ENCODE measurements at places on chromosomes 12 and 14. TPM values are rescaled to one million over a fixed set of nuclear protein-coding genes. Genes with fewer than 3 reads are reported as not detected.
A peak's percentile ranks its signal among the peaks of the same experiment; 100 is the strongest.

The GALNT16 gene
- 0.50 TPM for total RNA-seq

The SAMD4A gene
- total RNA-seq = 4.6 TPM

The CD163L1 gene
- total RNA-seq = not detected

The CLEC2B gene
- 21.1 TPM for total RNA-seq

The KRT71 gene
- not detected for total RNA-seq

GRCh38 chr12:62660756-62661155 is 194.1 kb downstream of the MON2 start:
- H3K36me3 ChIP-seq = no peaks in the 10 kb centered on the region
- H3K27ac ChIP-seq = no peak overlapping the region
- peaks cover 4% of the 10 kb centered on the region for H3K4me1 ChIP-seq
- no peak overlapping the region for H3K4me3 ChIP-seq

DNA sequence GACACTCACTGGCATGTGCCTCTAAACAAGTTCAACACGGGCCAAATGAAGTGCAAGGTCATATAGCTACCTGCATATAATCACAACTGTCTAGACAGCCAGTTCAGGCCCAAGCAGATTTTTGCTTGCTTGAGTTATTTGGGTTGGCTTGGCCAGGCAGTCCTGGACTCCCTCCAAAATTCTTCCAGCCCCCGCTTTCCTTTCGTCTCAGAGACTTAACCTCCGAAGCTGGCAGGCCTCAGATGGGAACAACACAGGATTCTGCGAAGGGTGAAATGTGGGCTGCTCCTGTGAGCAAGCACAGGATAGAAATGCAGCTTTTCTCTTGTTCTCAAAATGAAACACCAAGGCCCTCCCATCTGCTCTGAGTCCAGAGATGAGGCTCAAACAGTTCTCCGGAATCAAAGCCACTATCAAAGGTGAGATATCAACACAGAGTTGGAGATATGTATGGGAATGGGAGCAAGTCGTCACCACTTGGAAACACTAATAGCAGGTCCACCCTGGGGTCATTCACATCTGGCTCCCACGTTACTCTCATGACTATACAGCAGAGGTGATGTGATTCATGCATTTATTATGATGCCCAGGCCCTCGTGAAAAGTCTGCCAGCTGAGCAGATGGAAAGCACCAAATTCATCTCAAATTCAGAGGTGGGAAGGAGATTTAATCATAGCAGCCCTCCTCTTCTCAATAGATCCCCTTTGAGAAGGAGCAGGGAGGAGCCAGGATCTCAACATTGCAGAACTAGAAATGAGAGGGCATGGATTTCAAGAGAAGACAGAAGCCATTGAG is 389.8 kb downstream of the NUAK1 start:
- H3K27ac ChIP-seq = no peak overlapping the region
- DNase-seq = no peak
- no peak overlapping the region for H3K4me3 ChIP-seq

GRCh38 chr12:53726341-53726740 is 911 bp downstream of the CALCOCO1 start:
- peaks cover 15% of the 10 kb centered on the region for H3K4me1 ChIP-seq
- no peaks in the 10 kb centered on the region for H3K27me3 ChIP-seq
- peak overlapping the region; percentile 87 for H3K4me3 ChIP-seq
- H3K36me3 ChIP-seq = no peaks in the 10 kb centered on the region
- no peak for DNase-seq

- H3K27ac ChIP-seq = no peak overlapping the region
- peaks cover 33% of the 10 kb centered on the region for H3K4me1 ChIP-seq
- no peaks in the 10 kb centered on the region for H3K27me3 ChIP-seq
- peak overlapping the region; percentile 79 for H3K4me3 ChIP-seq
Observed at GRCh38 chr12:116532986-116533342, 26.2 kb upstream of the MAP1LC3B2 start.

DNA sequence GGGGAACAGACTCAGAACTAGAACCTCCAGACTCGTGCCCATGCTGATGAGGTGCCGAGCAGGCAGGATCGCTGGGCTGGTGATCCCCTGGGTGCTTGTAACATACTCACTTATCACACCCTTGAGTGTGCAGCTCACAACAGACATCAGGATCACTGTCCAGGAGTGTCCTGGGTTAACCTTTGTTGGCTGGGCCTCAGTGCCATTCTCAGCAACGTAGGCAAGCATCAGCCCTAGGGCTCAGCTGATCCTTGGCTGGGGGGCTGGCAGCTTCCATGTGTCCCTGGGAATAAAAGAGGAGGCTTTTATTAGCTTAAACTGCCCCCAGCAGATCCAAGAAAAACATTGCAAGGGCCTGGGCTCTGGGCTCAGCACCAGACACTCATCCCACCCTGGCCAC is 1.6 kb downstream of the TMEM229B start:
- no peaks in the 10 kb centered on the region for H3K27me3 ChIP-seq
- no peak overlapping the region for H3K27ac ChIP-seq
- H3K36me3 ChIP-seq = peaks cover 17% of the 10 kb centered on the region
- H3K4me3 ChIP-seq = no peak overlapping the region

DNA sequence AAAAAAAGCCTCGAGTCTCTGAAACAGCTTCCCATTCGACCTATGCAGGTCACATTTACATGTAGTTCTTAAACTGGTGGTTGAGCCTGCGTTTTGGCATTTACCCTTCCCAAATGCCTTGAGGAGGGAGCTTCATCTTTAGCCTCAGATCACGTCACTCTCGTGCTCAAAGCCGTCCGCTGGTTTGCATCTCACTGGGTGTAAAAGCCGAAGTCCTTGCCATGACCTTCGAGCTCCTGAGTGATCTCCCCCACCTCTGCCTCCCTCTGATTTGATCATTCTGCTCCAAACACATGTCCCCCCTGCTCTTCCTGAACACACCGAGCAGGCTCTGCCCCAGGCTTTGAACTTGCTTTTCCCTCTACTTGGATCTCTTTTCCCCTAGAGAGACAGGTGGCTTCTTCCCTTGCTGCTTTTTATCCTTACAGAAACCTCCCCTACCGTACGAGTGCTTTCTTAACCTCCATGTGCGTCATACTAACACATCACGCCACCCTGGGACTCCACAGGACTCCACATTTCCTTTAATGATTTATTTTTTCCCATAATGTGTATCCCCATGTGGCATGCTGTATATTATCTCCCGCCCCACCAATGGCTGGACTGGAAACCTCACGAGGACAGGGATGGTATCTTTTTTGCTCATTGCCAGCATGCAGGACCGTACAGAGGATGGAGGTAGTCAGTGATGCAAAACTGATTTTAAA is 610.7 kb downstream of the VRK1 start:
- no peaks in the 10 kb centered on the region for H3K36me3 ChIP-seq
- H3K27ac ChIP-seq = peak overlapping the region; percentile 75
- H3K27me3 ChIP-seq = peaks cover 13% of the 10 kb centered on the region
- H3K4me1 ChIP-seq = peaks cover 22% of the 10 kb centered on the region
- no peak for DNase-seq
- no peak overlapping the region for H3K4me3 ChIP-seq

GRCh38 chr12:68762691-68763090 is 16.7 kb downstream of the SLC35E3 start:
- no peak for DNase-seq
- no peaks in the 10 kb centered on the region for H3K4me1 ChIP-seq
- H3K27ac ChIP-seq = no peak overlapping the region
- no peak overlapping the region for H3K4me3 ChIP-seq
- no peaks in the 10 kb centered on the region for H3K27me3 ChIP-seq

GRCh38 chr14:21347201-21347600 is 36.6 kb downstream of the SUPT16H start:
- H3K4me3 ChIP-seq = no peak overlapping the region
- no peak overlapping the region for H3K27ac ChIP-seq
- H3K36me3 ChIP-seq = peaks cover 15% of the 10 kb centered on the region
- no peak for DNase-seq
- peaks cover 3% of the 10 kb centered on the region for H3K4me1 ChIP-seq

- DNase-seq = no peak
- H3K36me3 ChIP-seq = peaks cover 2% of the 10 kb centered on the region
Observed at GRCh38 chr14:55518391-55518790, 61.6 kb upstream of the KTN1 start.

DNA sequence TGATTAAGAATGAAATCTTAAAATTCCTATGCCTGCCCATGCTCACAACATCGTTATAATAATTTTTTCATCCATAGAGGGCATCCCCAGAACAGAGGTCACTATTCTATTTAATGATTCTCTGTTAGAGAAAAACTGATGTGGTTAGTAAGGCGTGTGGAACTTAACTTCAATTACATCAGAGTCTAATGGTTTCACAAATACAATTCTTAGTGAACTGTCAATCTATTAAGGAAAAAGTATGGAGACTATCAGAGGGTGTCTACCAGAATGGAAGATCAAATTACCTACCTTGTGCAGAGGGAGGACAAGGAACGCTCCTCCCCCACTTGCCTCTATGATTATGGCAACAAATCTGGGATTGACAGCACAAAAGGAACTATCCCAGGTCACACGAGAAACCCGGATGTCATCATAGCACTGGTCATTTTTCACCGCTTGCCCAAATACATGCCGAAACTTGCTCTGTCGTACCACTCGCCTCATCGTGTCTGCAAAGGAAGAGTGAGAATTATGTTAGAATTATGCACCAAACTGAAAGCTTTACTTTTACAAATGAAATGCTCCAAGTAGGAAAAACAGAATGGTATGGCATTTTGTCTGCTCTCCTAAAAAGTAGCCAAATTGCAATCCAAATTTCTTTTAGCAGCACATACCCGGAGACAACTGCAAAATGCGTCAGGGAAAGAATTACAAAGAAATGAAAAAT is 30.3 kb downstream of the CORO1C start:
- H3K36me3 ChIP-seq = peaks cover 17% of the 10 kb centered on the region
- no peak overlapping the region for H3K27ac ChIP-seq
- DNase-seq = no peak
- peaks cover 24% of the 10 kb centered on the region for H3K4me1 ChIP-seq
- H3K4me3 ChIP-seq = no peak overlapping the region

GRCh38 chr14:104445832-104446381 is 133.7 kb upstream of the C14orf180 start:
- DNase-seq = no peak
- H3K27me3 ChIP-seq = peaks cover 23% of the 10 kb centered on the region
- H3K4me1 ChIP-seq = no peaks in the 10 kb centered on the region
- peaks cover 3% of the 10 kb centered on the region for H3K36me3 ChIP-seq

DNA sequence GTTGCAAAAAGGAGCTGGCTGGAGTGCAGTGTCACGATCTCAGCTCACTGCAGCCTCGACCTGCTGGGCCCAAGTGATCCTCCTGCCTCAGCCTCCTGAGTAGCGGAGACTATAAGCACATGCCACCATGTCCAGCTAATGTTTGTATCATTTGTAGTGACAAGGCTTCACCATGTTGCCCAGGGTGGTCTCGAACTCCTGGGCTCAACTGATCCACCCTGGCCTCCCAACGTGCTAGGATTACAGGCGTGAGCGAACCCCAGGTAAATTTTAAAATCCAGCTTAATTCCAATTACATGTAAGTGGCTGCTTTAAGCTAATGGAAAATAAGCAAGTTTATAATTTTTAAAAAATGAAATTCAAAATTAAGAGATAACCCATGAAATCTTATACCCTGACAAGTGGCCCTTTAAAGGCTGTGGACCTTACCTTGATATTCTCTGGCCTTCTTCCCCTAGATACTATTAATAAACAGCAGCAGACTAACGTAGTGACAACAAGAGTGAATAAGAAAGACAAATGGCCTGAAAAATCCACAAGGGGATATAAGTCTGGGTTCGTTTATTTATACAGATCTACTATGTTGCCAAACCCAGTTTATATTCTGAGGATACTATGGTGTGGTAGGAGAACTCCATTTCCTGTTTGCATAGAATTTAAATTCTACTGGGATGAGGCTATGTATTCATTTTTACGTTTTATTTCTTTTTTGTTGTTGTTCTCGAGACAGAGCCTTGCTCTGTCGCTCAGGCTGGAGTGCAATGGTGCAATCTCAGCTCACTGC is 25.6 kb upstream of the SLC2A3 start:
- H3K27ac ChIP-seq = peak overlapping the region; percentile 17
- H3K4me1 ChIP-seq = peaks cover 30% of the 10 kb centered on the region
- H3K4me3 ChIP-seq = peak overlapping the region; percentile 86

DNA sequence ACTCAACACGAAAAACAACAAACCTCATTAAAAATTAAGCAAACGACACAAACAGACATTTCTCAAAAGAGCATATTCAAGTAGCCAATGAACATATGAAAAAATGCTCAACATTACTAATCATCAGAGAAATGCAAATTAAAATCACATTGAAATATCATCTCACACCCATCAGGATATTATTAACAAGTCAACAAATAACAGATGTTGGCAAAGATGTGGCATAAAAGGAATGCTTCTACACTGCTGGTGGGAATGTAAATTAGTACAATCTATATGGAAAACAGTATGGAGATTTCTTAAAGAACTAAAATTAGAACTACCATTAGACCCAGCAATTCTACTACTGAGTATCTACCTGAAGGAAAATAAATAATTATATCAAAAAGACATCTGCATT is 182.2 kb downstream of the KITLG start:
- H3K4me1 ChIP-seq = peaks cover 3% of the 10 kb centered on the region
- H3K27me3 ChIP-seq = no peaks in the 10 kb centered on the region
- no peaks in the 10 kb centered on the region for H3K36me3 ChIP-seq
- no peak overlapping the region for H3K4me3 ChIP-seq

GRCh38 chr14:77197988-77198387 is 16.4 kb downstream of the TMEM63C start:
- H3K27ac ChIP-seq = no peak overlapping the region
- peaks cover 8% of the 10 kb centered on the region for H3K27me3 ChIP-seq
- H3K4me1 ChIP-seq = no peaks in the 10 kb centered on the region
- no peak overlapping the region for H3K4me3 ChIP-seq
- DNase-seq = no peak
- H3K36me3 ChIP-seq = no peaks in the 10 kb centered on the region

DNA sequence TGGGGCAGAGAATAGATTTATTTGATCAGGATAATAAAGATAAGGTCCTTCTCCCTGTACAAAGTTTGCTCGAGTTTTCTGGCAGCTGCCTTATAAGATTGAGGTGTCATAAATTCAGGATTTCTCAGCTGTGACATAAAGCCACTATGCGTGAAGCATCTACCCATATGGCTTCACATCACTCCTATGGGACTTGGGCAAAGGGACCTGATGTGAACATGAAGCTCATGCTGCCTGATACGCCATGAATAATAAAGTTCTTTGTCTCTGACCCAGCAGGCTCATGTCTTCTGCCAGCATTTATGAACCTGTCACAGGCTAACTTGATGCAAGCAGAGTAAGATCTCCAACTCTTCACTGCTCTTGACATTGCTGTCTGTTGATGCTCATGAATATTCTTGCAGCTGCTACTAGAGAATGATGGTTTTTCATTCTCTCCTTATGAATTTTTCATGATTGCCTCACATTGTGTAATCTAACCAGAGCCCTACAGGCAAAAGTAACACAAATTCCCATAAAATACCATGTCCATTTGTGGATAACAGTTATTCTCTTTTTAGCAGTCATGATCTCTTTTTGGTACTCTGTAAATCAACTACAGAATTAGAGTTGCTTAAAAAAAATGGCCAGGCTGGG is 49.0 kb upstream of the CPNE8 start:
- no peaks in the 10 kb centered on the region for H3K36me3 ChIP-seq
- H3K4me1 ChIP-seq = no peaks in the 10 kb centered on the region
- DNase-seq = no peak
- H3K27me3 ChIP-seq = no peaks in the 10 kb centered on the region
- no peak overlapping the region for H3K27ac ChIP-seq

- no peak overlapping the region for H3K4me3 ChIP-seq
- H3K27me3 ChIP-seq = no peaks in the 10 kb centered on the region
Observed at GRCh38 chr14:69208666-69209065, 17.4 kb downstream of the EXD2 start.
